ENCODE measurements at places on chromosomes 11 and 22.

DNA sequence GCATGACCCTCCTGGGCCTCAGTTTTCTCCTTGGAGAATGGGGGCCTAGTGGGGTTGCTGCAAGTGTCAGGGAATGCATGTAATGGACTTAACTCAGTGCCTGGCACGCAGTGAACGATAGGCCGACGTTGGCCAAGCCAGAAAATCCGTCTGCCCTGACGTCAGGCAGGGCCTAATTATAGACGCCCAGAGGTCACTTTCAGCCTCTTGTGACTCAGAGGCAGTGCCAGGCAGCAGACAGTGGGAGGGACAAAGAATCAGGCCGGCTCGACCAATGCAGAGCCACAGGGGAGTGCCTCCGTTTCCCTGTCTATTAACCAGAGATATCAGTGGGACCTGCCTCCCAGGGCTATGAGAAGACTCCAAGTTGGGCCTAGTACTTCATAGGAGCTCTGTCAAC is 115.0 kb downstream of the MN1 start:
- DNase-seq, result no peak

DNA sequence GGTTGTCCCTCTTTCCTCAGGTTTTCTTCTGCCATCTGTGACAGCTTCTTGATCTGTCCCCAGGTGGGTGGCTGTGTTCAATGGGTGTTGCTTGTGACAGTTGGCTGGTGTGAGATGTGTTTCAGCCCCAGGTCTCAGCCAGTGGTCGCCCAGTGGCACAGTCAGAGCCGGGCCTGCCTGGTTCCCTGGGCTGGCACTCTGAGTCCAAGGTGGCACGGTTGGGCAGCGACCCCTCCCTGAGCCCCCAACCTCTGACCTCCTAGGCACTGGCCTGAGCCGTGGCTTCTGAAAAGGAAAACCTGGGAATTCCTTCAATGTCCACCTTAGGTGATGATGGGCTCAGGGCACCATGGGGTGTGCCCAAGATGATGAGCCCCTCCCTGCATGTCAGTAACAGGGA is 14.0 kb upstream of the PRODH start:
- DNase-seq, result no peak

DNA sequence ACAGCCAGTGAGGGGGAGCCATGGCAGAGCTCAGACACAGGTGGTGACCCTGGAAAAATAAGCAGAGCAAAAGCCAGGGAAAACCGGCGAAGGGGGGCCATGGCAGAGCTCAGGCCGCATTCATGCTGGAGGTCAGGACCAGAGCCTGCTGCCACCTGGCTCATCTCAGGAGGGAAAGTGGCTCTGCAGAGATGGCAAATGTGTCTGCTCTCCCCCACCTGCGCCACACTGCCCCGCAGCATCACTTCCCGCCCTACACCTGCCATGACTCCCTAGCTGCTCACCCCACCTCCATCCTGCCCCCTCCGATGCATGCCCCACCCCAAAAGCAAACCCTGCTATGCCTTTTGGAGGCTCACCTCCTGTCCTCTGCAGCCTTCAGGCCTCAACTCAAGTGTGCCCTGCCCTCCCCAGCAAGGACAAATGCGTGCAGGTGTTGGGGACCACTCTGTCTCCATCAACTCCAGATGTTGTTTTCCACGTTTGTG is 123.2 kb upstream of the FGF3 start:
- DNase-seq, result no peak

DNA sequence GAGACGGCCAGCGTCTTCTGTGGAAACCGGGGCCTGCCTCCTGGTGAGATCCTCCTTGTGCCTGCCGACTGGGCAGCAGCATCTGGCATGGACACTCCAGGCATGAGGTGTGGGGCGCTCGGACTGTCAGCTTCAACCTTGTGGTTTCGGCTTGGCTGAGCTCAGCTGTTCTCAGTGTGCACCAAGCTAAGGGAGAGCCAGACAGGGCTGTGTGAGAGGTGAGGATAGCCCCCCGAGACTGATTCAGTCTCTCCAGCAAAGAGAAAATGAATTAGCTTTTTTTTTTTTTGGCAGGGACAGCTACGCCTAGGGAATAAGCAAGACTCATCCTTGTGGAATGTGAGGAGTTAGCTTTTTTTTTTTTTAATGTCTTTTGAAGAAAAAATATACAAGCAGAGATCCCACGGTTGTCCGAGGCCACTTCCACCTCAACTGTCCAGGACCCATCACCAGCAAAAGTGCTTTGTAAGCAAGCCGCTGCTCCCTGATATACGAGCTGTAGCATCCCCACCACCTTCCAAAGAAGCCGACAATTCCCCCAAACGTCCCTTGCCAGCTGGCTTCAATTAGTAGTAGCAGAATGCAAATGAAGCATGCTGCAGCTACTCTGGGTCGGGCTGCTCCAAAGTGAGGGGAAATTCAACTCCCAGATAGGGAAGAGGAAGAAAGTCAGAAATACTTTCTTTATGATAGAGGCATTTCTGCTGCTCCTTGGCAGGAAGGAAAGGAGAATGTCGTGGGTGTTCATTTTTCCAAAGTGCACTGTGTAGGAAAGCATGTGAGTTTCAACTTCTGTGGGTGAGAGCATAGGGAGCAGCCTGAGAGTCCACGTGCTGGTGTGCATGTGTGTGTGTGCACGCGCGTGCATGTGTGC is 9.7 kb upstream of the THY1 start:
- no peak for DNase-seq

- no peak for DNase-seq
Observed at GRCh38 chr11:126838779-126839178, 161.8 kb downstream of the KIRREL3 start.

DNA sequence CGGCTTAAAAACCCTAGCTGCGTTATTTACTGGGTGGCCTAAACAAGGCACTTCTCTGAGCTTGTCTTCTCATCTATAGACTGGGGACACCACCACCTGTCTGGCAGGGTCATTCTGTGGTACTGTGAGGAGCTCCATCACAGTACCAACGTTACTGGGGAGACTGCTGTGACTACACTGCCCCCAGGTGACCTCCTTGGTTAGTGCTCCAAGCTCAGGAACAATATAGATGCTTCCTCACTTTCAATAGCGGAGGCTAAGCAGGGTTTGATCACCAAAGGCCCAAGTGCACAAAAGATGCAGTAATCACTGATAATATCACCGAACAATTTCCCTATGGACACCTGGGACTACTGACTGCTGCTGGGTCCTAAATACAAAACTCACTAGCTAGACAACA is 18.8 kb downstream of the PRPF19 start:
- DNase-seq, result peak; percentile 38

DNA sequence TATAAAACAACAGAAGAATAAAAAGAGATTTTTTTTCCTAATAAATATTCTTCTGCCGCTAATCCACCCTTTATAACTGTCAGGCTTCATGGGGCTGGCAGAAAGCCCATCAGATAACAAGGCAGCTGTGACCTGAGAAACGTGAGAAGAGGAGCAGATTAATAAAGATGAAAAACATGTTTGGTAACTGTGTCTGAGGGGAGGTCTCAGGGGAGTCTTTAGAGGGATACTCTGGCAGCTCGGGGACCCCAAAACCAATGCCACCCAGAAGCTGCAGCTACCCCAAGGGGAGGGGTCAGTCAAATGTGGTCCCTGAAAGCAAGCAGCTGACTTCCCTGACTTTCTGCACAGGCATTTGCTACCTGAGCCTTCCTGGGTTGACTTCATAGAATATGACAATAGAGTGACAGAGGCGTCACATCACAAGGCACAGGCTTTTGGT is 48.4 kb upstream of the POU2AF1 start:
- no peak for DNase-seq

DNA sequence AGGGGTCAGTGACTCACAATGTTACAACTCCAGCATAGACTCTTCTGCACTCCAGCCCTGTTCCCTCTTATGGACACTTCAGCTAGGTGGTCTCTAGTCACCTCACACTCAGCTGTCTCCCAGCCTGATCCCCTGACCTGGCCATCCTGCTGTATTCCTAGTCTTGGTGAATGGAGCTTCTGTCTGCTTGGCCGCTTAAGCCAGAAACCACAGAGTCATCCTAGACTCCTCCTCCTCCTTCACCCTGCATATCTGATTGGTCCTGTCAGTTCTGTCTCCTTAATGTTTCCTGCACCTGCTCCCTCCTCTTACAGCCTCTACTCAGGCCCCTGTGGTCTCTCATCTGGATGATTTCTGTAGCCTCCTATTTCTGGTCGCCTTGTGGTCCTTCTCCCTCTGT is 144.9 kb downstream of the HIPK3 start:
- DNase-seq, result no peak

- DNase-seq, result no peak
Observed at GRCh38 chr22:19853058-19853878, 1.4 kb downstream of the GNB1L start.

DNA sequence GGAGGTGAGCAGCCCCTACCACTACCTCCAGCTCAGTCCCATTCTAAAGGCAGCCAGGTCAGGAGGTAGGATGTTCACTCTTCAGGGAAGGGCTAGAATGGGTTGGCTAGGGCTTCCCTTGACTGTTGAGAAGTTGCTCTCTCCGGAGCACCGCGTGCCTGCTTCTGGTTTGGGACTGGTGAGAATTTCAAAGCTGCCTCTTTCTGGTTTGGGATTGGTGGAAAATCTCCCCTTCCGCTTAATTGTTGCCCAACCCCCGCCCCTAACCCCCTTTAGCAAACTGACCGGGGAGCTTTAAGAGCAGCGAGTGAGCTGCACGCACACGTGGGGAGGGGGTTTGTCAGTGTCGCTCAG is 686 bp downstream of the USP2 start:
- no peak for DNase-seq

DNA sequence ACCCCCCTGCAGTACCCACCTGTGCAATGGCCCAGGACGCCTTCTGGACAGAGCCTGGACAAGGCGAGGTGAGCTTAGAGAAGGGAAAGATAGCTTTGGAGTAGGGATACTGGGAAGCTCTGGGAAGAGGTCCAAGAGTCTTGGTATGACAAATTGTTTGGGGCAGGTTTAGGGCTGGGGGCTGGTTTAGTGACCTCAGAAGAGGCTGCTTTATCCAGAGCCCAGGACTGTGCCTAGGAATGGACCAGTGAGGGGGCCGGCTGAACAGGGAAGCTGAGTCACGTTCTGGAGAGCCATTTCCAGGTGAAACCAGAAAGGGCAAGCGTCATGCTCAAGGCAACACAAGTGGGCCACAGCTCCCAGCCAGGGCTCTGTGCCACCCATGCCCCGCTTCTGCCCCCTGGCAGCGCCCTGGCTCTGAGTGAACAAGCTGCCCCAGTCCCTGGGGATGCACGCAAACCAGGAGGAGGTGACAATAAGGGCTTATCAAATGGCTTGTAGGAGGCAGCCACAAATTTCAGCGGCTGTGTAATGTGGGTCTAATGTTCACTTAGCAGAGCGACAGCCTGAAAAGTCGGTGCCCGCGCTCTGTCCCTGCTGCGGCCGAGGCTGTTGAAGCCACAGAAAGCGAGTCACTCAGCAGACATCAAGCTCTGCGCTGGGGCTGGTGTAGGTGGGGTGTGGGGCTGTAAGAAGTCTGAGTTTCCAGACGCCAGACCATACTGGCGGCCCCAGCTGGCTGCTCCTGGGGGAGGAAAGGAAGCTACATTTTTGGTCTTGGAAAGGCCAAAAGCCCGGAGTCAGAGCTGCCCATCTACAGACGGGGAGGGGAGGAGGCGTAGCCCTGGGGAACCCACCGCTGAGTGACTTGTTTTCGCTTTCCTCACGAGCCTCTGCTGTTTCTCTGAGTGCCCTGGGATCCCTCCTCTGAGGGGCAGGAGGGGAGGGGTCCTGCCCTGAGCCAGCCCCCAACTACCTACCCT is 18.3 kb upstream of the SYT7 start:
- DNase-seq, result no peak

DNA sequence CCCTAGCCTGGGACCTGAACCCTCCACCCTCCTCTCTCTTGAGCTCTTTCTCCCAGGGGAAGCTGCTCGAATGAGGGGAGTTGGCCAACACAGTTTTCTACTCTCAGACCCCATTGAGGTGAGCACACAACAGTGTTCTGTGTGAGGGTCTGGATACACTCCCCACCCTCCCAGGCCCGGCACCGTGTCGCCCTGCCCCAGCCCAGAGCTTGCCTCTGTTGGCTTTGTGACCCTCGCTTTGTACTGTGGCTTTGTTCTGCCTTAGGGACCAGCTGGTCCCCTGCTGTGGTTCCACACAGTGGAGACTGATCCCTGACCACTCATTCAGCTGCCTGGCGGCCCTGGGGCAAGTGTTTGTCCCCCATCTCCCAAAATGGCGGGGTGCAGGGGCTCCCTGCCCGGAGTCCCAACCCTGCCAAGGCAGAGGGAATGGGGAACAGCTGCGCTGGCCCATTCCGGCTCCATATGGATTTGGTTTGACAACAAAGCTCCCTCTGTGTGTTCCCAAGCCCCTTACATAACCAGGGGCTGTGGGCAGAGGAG is 8.3 kb downstream of the ST3GAL4 start:
- no peak for DNase-seq

- no peak for DNase-seq
Observed at GRCh38 chr22:37180531-37181231, 7.4 kb downstream of the C1QTNF6 start.

- DNase-seq, result no peak
Observed at GRCh38 chr22:46514592-46515207, 22.7 kb downstream of the CELSR1 start.

- DNase-seq, result no peak
Observed at GRCh38 chr11:33645686-33646085, 54.9 kb downstream of the C11orf91 start.

DNA sequence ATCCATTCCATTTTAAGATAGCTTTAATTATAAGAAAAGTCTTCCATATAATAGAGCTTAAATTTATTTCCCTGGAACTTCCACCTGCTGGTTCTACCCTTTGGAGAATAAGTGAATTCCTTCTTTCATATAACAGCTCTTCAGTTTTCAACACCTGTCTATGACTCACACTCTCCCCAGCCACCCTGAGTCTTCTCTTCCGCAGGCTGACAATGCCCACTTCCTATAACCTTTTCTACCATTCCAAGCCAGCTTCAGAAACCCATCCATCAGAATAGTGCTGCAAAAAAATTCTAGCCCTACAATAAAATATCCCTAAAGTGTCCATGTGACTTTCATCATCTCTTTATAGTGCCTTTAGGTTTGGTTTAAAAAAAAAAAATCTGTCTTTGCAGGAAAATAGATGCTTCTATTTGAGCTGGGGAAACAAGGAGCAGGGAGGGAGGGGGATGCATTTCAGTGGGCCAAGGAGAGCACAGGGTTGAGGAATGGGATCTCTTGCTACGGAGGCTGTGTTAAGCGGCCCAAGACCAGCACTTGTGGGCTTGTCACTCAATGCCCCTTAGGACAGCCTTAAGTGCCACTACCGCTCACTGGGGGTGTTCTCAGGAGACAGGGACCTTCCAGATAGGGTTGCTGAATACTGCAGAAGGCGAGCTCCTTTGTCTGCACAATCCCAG is 178.6 kb downstream of the DSCAML1 start:
- no peak for DNase-seq

DNA sequence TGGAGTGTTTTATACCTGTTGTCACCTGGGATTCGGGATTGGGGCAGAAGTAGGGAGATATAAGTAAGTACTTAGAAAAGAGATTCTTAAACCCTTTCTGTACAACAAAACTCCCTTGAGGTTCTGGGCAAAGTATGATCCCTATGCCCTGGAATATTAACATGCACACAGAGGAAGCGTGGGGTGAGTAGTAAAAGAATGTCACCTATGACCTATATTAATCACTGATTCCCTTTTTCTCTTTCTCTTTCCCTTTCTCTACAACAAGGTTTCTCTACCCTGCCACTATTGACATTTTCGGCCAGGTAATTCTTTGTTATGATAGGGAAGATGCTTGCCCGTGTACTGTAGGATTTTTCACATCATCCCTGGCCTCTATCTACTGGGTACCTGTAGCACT is 209.7 kb upstream of the PLET1 start:
- DNase-seq, result no peak
